ENCODE measurements at places on chromosomes 7 and 10.

DNA sequence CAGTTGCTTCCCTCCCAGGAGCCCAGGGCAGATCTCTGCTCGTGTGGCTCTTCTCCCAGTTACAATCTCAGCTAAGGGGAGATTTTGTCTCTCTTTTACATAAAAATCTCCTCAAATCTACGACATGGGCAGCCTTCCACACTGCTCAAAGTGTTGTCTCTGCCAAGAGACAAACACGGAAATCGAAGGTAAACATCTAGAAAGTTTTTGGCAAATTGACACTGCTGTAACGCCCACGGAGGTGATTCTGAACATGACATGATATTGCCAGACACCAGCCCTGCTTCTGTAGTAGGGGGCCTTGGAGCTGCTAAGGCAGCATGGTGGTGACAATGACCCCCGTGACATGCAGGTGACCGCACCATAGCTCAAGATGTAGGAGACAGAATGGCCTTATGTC, 128.3 kb downstream of the CCDC3 start:
- H3K36me3 ChIP-seq, result no peaks in the 10 kb centered on the region
- H3K4me1 ChIP-seq, result peaks cover 1% of the 10 kb centered on the region
- H3K4me3 ChIP-seq, result no peak overlapping the region
- H3K27ac ChIP-seq, result no peak overlapping the region
- no peak for DNase-seq
- H3K27me3 ChIP-seq, result no peaks in the 10 kb centered on the region

DNA sequence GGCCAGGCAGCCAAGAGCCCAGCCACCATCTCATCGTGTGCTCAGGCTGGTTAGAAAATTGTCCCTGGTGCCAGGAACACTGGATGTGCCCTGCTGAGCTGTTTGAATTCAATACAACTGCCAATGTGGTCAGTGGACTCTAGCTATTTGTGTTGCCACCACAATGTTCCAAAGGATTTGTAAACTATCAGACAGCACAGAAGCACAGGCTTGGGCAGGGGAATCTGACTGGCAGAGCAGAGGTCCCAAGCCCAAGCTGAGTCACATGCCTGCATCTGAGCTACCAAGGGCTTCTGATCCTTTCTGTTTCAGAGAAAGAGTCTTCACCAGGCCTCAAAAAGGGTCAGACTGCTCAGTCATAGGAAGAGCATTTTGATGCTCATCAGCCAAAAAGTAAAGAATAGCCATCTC, 232.1 kb upstream of the SEMA3C start:
- no peaks in the 10 kb centered on the region for H3K36me3 ChIP-seq
- H3K27ac ChIP-seq, result no peak overlapping the region
- no peaks in the 10 kb centered on the region for H3K4me1 ChIP-seq
- H3K27me3 ChIP-seq, result no peaks in the 10 kb centered on the region
- no peak for DNase-seq
- H3K4me3 ChIP-seq, result no peak overlapping the region

GRCh38 chr7:130794619-130794922, 60.6 kb upstream of the KLF14 start:
- H3K27me3 ChIP-seq, result peaks cover 24% of the 10 kb centered on the region
- H3K27ac ChIP-seq, result no peak overlapping the region
- H3K4me3 ChIP-seq, result no peak overlapping the region
- H3K36me3 ChIP-seq, result no peaks in the 10 kb centered on the region

DNA sequence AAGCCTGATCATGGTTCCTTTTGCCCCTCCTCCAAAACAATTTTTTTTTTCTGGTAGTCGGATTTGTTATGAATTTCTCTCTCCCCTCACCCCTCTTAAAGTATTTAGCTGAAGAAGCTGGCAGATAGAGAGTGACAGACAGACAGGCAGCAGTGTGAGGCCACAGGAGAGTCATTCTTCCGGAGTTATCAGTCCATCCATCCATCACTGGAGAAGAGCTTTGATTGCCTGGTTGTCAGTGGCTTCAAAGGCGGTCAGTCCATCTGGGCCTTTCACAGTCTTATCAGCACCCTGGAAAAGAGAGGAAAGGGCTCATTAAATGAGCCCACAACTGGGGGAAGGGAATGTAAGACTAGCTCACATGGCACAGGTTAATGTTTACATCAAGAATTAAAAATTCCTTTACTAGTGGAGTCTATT, 47.4 kb downstream of the MTPN start:
- H3K36me3 ChIP-seq, result peaks cover 21% of the 10 kb centered on the region
- H3K4me1 ChIP-seq, result peaks cover 18% of the 10 kb centered on the region
- DNase-seq, result no peak
- H3K4me3 ChIP-seq, result no peak overlapping the region

Data from T-helper 2 cell treated with Interferon-gamma antibody and Interleukin-4, amounts not matched to agents 5 μg/mL and 100 μg/mL, for 36 hours (primary cell).